ENCODE measurements at places on chromosomes 6 and 20. TPM values are rescaled to one million over a fixed set of nuclear protein-coding genes. Genes with fewer than 3 reads are reported as not detected.

- DNase-seq = peak; percentile 69
Observed at GRCh38 chr20:18360635-18361034, 72.3 kb downstream of the ZNF133 start.

- peak; percentile 82 for DNase-seq
Observed at GRCh38 chr6:155223646-155224451, 40.0 kb upstream of the CLDN20 start.

SEMG2 gene
- not detected for polyA plus RNA-seq

DNA sequence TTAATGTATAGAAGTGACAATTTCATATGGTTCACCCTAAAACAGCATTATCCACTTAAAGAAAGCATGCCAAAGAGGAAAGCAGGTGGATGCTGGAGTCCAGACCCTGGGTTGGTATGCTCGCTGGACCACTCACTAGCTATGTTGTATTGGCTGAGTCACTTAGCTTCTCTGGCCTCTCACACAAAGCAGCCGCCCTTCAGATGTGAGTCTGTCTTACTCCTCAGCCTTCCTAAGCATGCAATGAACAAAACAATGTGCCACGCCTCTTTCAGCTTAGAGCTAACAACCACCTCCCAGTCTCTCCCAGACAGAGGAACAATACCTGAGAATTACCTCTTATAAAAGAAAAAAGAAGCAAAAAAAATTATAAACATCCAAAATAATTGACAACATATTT is 29.4 kb downstream of the SIM1 start:
- DNase-seq = peak; percentile 34

DNA sequence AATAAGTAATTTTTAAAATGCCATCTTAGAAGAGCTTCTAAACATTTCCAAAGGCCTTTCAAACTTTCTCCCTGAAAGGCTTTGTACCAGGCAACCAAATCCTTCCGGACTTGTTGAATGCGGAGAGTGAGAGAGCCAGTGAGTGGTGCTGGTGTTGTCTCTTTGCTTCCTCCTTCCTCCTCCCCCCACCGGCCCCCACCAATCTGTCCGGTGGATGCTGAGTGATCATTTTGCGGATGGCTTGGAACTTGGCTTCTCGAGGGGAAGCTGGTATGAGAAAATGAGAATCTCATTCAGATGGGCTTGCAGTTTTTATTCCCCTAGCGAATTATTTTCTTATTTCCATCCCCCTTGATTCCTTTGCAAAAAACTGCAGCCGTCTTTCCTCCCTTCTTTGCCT is 97.3 kb downstream of the ANKRD60 start:
- DNase-seq = no peak

WFDC10B gene
- polyA plus RNA-seq = 0.62 TPM

- peak; percentile 57 for DNase-seq
Observed at GRCh38 chr6:128507337-128508310, 12.8 kb downstream of the PTPRK start.
